GM20000 (cell line): ENCODE measurements at places on chromosomes 12 and 14.

- no peak for DNase-seq
Observed at GRCh38 chr12:210277-211141, 3.4 kb downstream of the SLC6A12 start.

GRCh38 chr14:62952226-62952625, 93.0 kb downstream of the KCNH5 start:
- no peak for DNase-seq

DNA sequence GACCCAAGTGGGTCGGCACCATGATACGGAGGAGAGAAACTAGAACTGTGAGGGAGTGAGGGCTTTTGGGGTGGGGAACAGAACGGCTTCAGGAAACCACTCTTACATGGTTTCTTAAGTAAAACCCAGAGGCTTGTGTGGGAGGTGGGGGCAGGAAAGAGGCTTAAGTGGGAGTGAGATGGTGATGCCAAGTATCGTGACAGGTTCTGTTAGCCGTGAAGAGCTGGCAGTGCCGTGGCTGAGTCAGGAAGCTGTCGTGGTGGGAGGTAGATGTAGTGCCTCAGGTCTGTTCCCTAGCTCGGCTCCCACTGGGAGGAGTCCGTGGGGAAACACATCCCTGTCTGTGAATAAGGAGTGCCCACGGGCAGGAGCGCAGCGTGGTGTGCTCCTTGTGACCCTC, 185.8 kb upstream of the FKBP4 start:
- DNase-seq: no peak

DNA sequence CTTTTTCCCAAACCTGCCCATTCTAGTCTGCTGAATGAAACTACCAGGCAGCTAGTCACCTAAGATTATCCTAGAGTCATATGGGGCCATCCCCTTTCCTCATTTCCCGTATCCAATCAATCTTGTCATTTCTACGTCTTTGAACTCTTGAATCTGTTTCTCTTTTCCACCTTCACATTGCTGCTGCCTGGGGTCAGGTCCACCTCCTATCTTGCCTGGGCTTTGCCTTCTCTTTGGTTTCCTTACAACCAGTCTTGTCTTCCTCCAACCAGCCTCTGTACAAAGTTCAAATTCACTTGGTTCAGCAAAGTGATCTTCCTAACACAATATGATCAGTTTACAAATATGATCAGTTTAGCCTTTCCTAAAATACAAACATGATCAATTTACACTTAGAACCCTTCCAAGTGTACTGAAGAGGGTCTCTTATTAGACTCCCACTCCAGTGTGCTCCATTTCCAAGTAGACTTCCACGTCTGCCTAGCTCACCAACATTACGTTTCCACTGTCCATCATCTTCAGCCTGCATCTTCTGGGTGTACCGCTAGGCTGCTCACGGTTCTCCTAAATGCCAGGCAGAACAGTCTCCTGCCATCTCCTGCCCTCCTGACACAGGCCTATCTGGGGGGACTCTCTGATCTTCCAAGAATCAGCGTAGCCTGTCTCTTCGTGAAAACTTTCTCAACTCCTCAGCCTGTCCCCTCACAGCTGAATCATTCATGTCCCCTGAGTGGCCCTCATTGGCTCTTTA, 4.1 kb upstream of the ACVR1B start:
- DNase-seq: no peak
